ENCODE measurements at places on chromosomes 11 and 22.

DNA sequence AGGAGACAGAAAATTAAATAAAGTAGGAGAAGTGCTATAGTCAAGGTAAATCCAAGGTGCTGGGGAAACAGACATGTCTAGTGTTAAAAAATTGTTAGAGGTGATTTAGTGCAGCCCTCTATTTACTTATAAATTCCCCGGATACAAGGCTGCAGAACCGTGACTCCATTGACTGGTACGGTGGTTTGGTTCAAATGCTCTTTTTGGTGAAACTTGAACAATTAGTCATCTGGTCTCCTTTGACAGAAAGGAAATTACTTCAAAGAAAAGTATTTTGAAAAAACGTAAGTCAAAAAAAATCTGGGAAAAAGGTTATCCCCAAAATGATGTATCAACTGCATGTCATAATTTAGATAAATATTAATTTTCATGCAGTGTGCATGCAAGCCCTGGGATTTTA, 399.2 kb downstream of the CNTN5 start:
- no peak for DNase-seq

DNA sequence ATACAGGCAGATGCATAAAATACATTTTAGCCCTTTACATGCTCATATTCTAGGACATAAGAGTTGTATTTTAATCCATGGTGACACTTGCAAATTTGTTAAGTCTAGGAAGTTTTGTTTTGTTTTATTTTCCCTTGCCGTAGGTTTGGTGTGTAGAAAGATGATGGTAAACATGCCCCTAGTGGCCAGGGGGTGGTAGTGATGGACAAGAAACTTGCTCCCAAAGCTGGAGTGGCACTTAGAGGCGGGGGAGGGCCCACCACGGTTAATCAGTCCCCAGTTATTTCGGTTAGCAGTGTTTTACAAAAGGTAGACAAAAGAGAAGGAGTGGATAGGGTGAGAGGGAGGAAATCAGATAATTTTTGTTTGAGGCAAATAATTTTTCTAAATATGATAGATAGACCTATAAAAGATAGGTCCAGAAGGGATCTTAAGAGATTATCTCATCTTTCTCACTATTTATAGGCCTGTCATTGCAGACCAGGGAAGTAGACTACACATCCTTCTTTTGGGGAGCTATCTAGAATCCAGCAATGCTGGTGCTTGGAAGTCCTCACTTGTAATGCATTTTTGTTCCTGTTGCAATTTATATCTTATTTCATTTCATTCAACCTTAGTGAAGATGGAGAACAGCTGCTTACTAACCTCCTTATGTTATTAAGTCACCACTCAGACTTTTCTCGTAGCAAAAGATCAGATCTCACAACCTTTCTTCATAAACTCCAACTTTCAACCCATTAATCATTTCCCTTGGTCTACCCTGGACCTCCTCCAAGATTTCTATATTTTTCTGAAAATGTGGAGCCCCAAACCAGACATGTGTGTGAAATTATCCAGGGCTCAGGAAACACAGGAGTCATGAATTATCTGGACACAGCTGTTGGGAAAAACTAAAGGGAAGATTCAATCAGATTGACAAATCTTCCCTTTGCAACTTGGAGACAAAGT, 5.9 kb upstream of the BDNF start:
- DNase-seq: no peak

DNA sequence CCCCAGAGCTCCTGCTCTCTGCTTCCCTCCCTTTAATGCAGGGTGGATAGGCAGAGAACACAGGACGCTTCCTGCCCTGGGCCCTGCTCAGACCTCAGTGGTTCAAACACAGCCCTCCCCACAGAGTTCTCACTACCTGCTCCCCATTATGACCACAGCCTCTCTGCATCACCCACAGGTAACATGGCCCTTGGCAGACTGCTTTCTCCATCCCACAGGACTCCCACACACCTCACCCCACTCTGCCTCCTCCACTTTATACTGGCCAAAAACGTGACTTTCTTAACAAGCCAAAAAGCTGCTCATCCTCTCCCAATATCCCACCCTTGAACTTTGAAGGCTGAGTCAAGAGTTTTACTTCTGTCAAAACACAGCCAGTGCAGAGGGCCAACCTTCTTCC, 33.8 kb downstream of the BUD13 start:
- no peak for DNase-seq

- no peak for DNase-seq
Observed at GRCh38 chr11:8601376-8602133, 7.5 kb upstream of the STK33 start.

GRCh38 chr11:1750481-1750839, at the start of gene IFITM10:
TSS of gene IFITM10 (minus strand) at chr11:1750595. CDS start at chr11:1750442, 153 bp downstream.
- DNase-seq: no peak

DNA sequence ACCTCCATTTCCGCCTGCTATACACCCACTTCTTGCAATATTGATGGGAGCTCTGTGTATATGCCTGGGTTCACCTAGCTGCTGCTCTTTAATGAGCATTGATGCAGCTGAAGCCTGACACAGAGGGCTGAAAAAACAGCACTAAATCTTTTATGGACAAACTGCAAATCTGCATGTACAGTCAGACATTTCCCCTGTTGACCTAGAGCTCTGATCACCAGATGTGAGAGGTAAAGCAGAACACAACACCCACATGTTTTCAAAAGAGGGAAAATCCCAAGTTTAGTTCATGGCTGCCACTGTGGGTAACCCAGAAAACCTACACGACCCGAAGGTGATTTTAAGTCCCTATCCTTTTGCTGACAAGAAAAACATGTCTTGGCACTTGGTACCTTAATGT, 303.0 kb upstream of the PITPNB start:
- DNase-seq: no peak

- DNase-seq: no peak
Observed at GRCh38 chr11:15169815-15170551, 55.3 kb downstream of the INSC start.

- DNase-seq: no peak
Observed at GRCh38 chr11:62880231-62880802, 379 bp upstream of the SLC3A2 start.

GRCh38 chr22:39353346-39353745, 3.6 kb downstream of the SYNGR1 start:
- no peak for DNase-seq

DNA sequence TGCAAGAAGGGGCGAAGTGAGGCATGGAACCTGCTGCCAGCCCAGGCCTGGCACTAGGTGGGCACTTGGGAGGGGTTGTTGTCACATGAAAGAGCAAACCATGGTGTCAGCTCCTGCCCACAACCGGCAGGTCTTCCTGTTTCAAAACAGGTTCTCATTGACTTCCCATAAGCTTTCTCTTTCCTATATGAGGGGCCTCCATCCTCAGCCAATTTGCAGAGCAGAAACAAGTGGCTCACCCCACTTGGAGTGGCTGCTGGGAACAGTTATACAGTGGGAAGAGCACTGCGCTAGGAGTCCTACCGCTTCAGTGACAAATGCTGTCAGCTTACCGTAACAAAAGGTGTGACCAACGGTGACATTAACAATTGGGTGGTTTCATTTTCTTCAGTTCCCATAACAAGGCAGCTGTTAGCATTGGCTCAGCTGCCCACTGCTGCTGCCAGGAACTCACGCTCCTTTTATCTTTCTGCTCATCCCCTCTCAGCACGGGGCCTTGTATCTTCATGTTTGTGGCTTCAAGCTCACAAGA, 10.2 kb upstream of the SSTR3 start:
- no peak for DNase-seq

- DNase-seq: no peak
Observed at GRCh38 chr22:32745996-32746322, 55.5 kb upstream of the TIMP3 start.

GRCh38 chr11:34614344-34615104, 6.4 kb upstream of the EHF start:
- DNase-seq: no peak

- no peak for DNase-seq
Observed at GRCh38 chr11:26439854-26440253, 107.9 kb downstream of the ANO3 start.

GRCh38 chr11:96149743-96150555, 193.0 kb downstream of the MAML2 start:
- DNase-seq: no peak

- no peak for DNase-seq
Observed at GRCh38 chr11:104402812-104403521, 239.0 kb upstream of the PDGFD start.

- DNase-seq: no peak
Observed at GRCh38 chr11:105923807-105924206, 98.2 kb downstream of the MSANTD4 start.

DNA sequence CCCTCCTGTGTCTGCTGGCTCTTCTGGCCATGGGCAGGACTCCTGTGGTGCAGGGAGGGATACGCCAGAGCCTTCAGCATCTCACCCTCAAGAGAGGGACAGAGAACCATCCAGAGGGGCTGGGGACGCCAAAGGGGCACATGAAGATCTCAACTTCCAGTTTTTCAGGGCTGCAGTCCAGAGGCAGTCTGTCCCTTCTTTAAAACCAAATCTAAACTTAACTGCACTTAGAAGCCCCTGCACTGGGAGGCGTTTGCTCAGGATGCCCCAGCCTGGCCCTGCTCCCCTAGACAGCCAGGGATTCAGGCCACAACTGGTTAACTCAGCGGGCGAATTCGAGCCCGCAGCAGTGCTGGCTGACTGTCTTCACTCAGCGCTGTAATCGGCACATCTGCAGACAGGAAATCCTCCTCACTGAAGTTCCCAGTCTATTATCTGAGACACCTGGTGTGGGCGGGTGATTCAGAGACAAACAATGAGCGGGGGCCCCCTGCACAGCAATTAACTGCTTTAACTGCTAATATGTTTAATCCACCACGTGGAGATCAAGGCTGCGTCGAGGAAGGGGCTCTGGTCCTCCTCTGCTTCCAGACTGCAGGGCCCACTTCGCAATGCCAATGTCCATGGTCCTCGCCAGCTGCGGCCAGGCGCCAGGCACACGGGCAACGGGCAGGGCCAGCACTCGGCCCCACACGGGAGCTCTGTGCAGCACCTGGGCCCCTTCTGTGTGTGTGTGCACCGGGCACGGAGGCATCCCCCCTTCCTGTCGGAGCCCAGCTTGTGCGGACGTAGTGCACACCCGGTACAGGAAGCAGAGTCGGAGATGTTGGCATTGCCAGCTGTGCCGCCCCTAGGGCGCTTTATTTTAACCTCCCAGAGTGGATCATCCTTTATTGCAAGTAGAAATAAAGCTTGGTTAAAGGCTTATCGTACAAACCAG, 36.9 kb upstream of the GNB1L start:
- DNase-seq: no peak

- DNase-seq: no peak
Observed at GRCh38 chr22:32562916-32563315, 88.3 kb downstream of the FBXO7 start.

DNA sequence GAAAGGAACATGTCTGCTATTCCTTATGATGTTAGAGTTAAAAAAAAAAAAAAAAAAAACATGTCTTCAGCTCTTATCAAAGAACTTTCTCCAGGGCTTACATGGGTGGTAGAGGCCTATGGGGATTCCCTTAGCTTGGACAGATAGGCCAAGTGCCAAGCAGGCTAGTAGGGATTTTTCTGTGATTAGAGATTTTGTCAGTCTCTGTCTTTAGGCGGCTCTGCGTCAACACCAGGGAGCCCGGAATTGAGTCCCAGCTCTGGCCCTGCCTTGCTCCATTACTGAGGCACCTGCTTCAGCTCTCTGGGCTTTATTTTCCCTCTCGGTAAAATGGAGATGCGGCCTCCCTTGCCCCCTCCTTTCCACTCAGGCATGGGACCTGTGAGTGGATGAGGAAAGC, 13.1 kb downstream of the CRY2 start:
- no peak for DNase-seq

DNA sequence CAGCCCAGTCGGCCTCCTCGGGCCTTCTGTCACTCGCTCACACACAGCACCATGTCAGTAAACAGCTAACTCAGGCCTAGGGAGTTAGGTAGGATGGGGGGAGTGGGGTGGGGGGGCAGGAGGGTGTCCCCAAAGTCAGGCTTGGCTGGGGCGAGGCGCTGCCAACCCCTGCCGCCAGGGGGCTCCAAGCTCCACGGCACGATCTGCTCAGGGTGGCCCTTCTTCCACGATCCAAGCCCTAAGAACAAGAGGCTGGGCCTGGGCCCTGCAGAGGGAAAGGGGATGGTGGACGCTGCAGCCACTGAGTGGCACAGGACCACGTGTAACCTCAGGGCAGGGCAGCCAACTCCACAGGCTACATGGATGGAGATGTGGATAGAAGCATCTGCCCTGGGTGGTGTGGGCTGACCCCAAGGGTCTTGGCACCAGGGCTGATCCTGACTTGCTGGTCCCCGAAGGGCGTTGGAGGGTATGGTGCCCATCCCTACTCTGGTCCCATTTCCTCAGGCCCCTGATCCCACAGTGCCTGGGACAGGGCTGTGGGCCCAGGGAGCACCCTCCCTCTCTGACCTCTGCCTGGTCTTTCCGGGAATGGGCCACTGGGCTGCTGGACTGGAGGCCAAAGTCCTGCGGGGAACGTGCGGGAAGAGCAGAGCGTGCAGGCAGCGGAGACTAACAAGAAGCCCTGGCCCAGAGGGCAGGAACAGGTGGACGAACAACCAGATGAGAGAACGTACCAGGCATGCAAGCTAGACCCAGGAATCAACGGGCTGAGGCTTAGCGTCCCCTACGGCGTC, 29.1 kb upstream of the TXNRD2 start:
- no peak for DNase-seq

DNA sequence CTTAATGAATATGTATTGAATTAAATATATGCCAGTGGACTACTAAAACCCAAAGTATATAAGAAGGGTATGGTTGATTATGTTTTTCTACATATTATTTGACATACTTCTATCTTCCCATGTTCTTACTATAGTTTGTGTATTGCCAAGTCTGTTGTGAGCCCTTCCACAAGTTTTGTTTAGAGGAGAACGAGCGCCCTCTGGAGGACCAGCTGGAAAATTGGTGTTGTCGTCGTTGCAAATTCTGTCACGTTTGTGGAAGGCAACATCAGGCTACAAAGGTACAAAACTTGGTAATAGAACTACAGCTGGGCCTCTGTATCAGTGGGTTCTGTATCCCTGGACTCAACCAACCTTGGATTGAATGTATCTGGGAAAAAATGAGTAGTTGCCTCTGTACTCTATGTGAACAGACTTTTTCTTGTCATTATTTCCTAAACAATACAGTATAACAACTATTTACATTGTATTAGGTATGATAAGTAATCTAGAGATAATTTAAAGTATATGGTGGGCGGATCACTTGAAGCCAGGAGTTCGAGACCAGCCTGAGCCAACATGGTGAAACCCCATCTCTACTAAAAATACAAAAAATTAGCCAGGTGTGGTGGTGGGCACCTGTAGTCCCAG, 38.7 kb upstream of the TTC36 start:
- peak; percentile 41 for DNase-seq

DNA sequence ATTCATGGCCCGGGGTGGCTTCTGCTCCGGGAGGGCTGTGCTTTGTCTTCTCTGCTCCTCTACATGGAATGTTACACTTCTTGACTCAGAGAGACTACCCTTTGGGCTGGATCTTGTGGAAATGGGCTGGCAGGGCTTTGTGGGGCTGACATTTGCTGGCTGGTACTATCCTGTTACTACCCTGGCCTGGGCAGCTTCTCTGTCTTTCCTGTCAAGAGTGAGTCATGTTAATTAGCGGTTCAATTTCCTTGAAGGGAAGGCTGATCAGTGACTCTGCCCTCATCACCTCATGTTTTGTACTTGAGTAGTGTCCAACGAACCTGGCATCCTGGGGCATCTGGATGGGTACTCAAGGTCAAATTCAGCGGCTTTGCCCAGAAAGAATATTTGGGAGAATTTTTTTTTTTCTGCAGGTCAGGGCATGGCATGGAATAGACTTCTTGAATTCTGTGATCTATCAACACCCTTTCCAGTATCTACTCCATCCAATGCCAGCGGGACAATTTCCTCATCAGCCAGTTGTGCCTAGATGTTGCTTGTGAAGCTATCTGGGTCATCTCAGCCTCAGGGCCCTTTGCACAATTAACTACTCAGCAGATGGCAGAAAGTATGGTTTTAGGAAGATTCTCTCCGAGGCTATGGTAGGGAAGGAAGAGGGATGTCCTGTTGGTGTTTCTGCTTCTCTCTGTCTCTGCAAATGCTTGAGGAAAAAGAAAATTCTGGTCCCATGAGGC, 140.5 kb upstream of the PLET1 start:
- no peak for DNase-seq
